T-helper 17 cell (primary cell): ENCODE measurements at places on chromosomes 1 and 21. TPM values are rescaled to one million over a fixed set of nuclear protein-coding genes. Genes with fewer than 3 reads are reported as not detected.

DNA sequence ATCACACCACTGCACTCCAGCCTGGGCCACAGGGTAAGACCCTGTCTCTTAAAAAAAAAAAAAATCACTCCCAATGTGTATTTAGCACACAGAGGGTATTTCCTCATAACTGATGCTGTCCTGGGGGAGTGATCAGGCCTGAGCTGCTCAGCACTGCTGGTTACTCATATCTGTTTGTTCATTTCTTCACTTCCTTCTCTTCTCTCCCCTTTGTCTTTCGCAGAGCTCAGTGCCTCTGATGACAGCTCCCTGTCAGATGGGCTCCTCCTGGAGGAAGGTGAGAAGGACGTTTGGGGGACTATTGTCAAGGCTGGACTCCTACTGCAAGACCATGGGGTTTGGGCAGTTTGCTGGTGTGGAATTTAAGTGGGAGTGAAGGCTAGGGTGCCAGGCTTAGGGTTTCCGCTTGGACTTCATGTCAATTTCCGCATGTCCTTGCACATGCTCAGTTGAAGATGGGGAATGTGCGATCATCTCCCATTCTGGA lies 13.0 kb downstream of the INAVA start:
- H3K4me3 ChIP-seq = no peak overlapping the region
- H3K27me3 ChIP-seq = peaks cover 4% of the 10 kb centered on the region
- H3K4me1 ChIP-seq = peaks cover 22% of the 10 kb centered on the region
- H3K36me3 ChIP-seq = no peaks in the 10 kb centered on the region
- H3K27ac ChIP-seq = peak overlapping the region; percentile 57

DNA sequence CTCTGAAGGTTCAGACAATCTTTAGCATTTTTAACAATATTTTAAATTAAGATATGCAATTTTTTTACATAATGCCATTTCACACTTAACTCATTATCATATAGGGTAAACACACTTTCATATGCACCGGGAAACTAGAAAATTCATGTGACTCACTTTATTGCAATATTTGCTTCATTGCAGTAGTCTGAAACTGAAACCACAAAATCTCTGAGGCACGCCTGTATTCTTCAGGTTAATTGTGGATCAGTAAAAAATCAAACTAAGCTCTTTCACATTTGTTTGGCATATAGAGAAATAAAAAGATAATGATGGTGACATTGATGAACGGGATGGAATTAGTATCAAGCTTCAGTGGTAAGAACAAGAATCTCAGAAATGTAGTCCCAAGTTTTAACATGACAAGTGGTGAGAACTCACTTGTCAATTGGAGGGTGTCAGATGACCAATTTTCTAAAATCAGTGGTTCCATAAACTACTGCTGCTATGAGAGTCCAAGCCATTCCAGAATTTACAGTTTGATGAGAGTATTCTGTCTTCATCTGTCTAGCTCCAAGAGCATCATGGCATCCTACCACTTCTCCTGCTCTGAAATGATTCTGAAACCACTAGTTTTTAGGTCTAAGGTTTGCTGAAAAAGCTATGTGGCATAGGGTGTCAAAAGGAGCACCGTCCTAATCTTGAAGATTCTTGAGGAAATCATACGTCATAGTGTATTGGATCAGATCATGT lies 281.0 kb downstream of the PTPRC start:
- no peak for DNase-seq
- H3K36me3 ChIP-seq = no peaks in the 10 kb centered on the region
- no peaks in the 10 kb centered on the region for H3K27me3 ChIP-seq
- peaks cover 28% of the 10 kb centered on the region for H3K4me1 ChIP-seq

Gene IL19
- not detected for total RNA-seq

Gene CFHR1
- total RNA-seq = not detected

DNA sequence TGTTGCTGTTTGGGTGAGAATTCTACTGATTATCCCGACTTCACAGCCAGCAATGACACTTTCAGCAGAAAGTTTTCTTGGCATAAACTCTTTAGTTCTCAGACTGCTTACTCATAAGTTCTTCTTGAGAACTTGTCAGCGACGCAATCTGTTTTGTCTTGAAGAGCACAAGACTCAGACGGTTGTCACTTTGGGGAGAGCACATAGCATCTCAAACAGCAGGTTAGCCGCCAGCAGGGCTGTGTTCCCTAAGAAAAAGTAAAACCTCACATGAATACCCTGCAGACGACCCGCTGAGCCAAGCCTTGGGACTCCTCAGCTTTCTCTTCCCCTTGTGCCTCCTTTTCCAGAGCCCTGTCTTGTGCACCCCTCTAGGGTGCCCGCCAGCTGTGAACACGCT lies 11.4 kb downstream of the AGMAT start:
- no peak overlapping the region for H3K4me3 ChIP-seq
- H3K4me1 ChIP-seq = peaks cover 9% of the 10 kb centered on the region
- H3K36me3 ChIP-seq = peaks cover 2% of the 10 kb centered on the region
- DNase-seq = no peak
- no peak overlapping the region for H3K27ac ChIP-seq

DNA sequence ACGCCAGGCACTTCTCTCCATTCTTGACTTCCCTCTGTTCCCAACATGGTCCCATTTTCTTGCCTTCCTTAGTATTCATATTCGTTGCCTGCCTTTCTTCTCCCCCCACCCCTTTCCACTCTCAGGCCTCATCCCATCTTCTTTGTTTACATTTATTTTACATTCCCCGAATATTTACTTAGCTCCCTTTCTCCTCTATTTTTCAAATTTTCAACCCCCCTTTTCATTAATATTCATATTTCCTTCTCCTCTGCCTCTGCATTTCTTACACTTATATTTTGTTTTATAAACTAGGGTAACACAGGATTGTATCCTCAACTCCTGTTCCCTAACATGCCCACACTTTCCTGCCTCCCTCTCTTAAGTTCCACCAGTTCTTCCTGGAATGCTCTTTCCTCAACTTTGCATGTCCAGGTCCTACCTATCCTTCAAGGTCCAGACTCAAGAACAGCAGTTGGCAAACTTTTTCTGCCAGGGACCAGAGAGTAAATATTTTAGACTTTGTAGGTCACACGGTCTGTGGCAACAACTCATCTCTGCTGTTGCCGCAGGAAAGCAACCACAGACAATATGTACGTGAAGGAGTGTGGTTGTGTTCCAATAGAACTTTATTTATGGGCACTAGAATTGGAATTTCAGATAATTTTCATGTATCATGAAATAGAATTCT lies 29.8 kb upstream of the A3GALT2 start:
- H3K4me3 ChIP-seq = peak overlapping the region; percentile 87
- H3K27me3 ChIP-seq = no peaks in the 10 kb centered on the region
- peaks cover 44% of the 10 kb centered on the region for H3K4me1 ChIP-seq
- peaks cover 4% of the 10 kb centered on the region for H3K36me3 ChIP-seq
- no peak for DNase-seq

GRCh38 chr1:184624051-184624450 lies 130.6 kb downstream of the EDEM3 start:
- H3K27me3 ChIP-seq = peaks cover 50% of the 10 kb centered on the region
- no peak overlapping the region for H3K27ac ChIP-seq
- H3K4me3 ChIP-seq = no peak overlapping the region
- H3K4me1 ChIP-seq = no peaks in the 10 kb centered on the region
- peaks cover 2% of the 10 kb centered on the region for H3K36me3 ChIP-seq

- peak overlapping the region; percentile 33 for H3K4me3 ChIP-seq
- DNase-seq = no peak
- no peak overlapping the region for H3K27ac ChIP-seq
- peaks cover 18% of the 10 kb centered on the region for H3K4me1 ChIP-seq
- H3K27me3 ChIP-seq = peaks cover 5% of the 10 kb centered on the region
- no peaks in the 10 kb centered on the region for H3K36me3 ChIP-seq
These were observed 36.6 kb downstream of the RIMS3 start for GRCh38 chr1:40628903-40629292.

GRCh38 chr1:239999170-239999569 lies 92.5 kb upstream of the FMN2 start:
- no peak overlapping the region for H3K4me3 ChIP-seq
- H3K27ac ChIP-seq = no peak overlapping the region
- H3K4me1 ChIP-seq = peaks cover 5% of the 10 kb centered on the region
- no peak for DNase-seq
- H3K27me3 ChIP-seq = peaks cover 61% of the 10 kb centered on the region

DNA sequence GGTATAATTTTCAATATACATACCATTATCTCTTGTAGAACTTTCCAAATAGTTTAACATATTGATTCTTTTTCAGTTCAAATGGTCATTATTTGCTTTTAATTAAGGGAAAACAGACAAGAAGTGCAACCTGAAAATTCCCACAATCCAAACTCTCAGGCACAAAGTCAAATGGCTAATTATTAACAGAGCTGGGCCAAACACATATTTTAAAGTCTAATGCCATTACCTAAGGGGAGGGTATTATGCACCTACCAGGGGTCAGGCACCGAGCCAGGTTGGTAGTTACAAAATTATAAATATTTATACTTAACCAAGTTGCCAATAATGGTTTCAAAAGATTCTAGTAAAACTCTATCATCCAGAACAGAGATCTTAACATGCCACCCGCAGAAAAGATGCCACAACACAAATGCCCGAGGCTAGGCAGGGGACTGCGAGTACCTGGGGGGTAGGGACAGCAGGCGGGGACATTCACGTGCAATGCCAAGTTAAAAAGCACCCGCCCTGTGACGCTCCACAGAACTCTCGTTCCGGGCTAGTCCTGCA lies 15.0 kb downstream of the LBR start:
- peaks cover 7% of the 10 kb centered on the region for H3K36me3 ChIP-seq
- H3K27ac ChIP-seq = no peak overlapping the region
- no peaks in the 10 kb centered on the region for H3K27me3 ChIP-seq
- no peak overlapping the region for H3K4me3 ChIP-seq
- no peak for DNase-seq

GRCh38 chr1:197924516-197925123 lies 7.4 kb downstream of the LHX9 start:
- no peak overlapping the region for H3K4me3 ChIP-seq
- no peak for DNase-seq
- H3K4me1 ChIP-seq = peaks cover 8% of the 10 kb centered on the region
- peaks cover 2% of the 10 kb centered on the region for H3K36me3 ChIP-seq
- peaks cover 76% of the 10 kb centered on the region for H3K27me3 ChIP-seq

Gene BARHL2
- not detected for total RNA-seq

DNA sequence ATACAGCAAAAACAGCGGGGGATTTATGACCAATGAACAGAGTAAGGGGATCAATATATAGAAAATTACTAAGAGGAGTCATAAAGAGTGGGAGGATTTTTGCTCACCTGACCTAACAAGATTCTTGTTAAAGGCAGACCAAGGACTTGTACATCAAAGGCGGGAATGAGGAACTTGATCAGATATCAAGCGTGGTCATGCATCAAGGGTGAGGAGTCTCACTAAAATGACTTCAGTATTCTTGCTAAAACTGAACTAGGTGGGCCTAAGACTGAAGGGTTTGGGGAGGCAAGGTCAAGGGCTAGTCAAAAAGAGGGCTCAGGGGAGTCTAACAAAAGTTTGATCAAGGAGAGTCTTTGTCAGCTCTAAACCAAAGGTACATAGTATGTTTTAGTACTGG lies 2.1 kb downstream of the MOV10 start:
- peaks cover 4% of the 10 kb centered on the region for H3K36me3 ChIP-seq
- no peaks in the 10 kb centered on the region for H3K27me3 ChIP-seq
- no peak for DNase-seq

GRCh38 chr1:187985145-187985896 lies 1156.6 kb downstream of the PLA2G4A start:
- H3K27me3 ChIP-seq = no peaks in the 10 kb centered on the region
- no peak overlapping the region for H3K27ac ChIP-seq
- no peak overlapping the region for H3K4me3 ChIP-seq
- H3K36me3 ChIP-seq = no peaks in the 10 kb centered on the region
- DNase-seq = no peak

DNA sequence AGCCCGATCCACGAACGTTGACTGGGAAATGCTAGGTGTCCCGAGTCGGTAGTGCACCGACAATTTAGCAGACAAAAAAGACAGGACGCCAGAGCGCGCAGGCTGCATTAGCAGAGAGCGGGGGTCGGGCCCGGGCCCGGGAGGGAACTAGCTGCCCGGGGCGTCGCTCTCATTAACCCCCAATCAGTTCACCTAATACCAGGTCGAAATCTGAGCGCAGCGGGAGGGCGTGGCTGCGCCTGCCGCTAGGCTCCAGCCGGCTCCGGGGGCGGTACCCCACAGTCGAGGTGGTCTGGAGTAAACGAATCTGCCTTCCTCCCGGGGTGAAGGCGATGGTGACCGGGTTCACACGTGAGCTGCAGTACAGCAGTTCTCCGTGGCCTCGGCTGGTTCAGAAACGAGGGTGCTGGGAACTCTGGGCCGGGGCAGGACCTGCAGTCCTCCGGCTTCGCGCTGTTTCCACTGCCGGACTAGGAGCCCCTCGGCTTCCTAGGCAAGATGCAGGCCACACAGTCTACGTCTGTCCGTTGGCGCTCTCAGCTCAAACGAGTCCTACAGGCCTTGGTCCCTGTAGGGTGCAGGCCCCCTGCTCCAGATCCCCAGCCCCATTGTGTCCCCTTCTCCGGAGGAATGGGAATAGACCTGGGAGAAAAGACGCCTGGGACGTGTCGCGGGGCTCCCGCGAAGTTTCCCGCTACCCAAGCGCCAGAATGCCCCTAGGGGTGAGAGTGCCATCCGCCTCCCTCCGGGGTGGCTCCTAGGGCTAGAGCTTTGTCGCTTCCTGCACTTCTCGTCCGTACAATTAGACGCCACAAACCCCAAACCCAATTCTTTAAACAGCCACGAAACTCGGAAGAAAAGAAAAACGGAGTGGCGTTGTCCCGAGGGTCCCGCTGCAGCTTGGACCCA lies 2.0 kb downstream of the GFI1 start:
- peak overlapping the region; percentile 96 for H3K4me3 ChIP-seq
- H3K4me1 ChIP-seq = peaks cover 22% of the 10 kb centered on the region
- H3K36me3 ChIP-seq = peaks cover under 1% of the 10 kb centered on the region
- no peaks in the 10 kb centered on the region for H3K27me3 ChIP-seq

Gene XCL1
- not detected for total RNA-seq

Gene HCRTR1
- not detected for total RNA-seq

DNA sequence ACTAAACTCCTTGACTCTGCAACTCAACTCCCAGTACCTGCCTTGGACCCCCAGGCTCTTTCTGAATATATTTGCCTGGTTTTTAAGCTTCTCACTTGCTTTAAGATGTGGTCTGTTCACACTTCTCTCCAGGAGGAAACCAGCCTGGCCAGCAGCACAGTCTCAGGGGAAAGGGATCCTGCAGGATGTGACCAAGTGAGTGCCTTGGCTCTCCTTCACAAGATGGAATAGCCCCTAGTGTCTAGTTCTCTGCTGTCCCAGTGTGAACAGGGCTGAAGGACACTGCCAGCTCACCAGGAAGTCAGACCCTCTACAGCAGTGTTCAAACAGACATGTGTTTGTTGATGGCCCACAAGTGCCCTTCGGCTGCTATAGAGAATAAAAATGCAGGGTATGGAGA lies 32.9 kb downstream of the CD244 start:
- H3K4me3 ChIP-seq = no peak overlapping the region
- DNase-seq = no peak
